Stimulated activated CD4-positive, alpha-beta T cell treated with anti-CD3 and anti-CD28 coated beads, Interleukin-2, amount 100 ng/mL, for 4 hours (primary cell): ENCODE measurements at places on chromosomes 12 and 14.

DNA sequence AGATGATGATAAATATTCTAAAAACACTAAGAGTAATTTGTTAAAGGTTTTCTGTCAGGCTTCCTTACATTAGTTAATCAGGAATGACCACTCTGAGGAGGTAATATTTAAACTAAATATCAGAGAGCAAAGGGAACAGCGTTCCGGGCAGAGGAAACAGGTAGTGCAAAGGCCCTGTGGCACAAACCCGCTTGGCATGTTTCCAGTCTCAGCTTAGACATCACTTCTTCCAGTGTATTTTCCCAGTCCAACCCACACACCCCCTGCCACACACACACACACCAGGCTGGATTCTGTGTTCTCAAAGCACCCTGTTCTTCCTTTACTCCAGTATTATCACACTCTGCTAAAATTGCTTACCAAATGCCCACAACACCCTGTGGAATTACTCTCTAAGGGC, 247.1 kb downstream of the RPS29 start:
- no peak for DNase-seq

DNA sequence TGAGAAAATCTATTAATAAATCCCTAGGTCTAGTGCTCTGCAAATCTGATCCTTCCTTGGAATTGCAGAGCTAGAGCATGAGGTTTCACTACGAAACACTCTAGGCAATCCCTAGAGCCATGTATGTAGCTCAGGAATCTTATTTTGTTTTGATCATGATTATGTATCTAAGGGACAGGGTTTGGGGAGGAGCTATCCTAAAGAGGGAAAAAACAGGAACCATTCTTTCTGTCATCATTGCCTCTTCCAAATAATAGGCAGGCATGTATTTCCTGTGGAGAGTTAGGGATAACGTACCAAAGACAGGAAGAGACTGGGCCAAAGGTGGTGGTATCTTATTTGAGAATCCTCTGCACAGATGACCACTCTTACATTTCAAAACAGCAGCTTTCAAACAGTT, 88.8 kb upstream of the GTF2A1 start:
- no peak for DNase-seq

DNA sequence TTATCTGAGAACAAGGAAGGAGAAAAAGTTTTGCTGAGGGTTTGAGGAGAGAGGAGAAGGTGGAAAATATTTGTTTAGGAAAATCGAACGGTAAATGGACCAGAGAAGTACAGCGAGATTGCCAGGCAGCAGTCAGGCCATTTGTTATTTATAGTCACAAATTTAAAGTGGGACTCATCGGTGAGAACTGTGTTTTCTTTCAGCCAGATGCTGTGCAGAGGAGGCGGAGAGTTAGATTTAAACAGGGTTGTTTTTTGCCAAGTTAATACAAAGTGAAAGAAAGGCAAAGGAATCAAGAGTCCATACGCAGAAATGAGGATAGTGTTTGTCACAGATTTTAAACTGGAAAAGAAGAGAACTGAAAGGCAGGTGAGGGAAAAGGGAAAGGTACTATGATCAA, 200.6 kb upstream of the CNOT2 start:
- DNase-seq, result no peak

GRCh38 chr14:96252999-96253539, 2.9 kb upstream of the BDKRB1 start:
- no peak for DNase-seq

DNA sequence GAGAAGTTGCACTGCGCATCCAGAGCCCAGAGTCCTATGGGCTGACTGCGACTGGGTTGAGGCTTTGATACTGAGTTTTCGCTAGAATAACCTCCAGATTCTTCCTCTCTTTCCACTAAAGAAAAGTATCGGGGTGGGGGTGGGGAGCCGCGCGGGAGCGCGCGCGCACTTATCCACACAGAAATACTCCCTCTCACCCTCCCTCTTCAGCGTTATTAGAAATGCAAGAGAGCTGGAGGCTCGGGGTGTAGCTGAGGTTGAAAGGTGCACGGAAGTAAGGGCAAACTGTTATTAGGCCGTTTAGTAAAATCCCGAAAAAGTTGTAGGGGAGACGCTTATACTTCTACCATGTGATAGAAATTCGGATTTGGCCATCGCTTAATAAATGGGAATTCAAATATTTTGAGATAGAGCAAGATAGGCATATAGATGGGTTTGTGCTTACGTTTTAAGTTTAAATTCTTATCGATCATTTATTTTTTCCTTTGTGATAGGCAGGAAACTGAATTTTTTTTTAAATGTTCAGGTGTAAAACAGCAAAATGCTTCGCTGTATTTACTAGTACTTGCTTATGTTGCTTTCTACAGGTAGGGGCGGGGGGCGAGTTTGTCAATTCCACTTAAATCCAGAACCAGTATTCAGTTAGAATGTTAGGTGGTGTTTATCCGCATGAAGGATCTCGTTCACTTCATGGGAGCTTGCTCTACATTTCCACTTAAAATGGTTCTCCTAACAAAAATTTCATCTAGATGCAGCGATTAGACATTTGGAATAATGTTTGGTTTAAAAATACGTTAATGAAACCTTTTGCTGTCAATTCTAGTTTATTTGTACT, 1.1 kb downstream of the ARHGAP5 start:
- peak; percentile 1 for DNase-seq

DNA sequence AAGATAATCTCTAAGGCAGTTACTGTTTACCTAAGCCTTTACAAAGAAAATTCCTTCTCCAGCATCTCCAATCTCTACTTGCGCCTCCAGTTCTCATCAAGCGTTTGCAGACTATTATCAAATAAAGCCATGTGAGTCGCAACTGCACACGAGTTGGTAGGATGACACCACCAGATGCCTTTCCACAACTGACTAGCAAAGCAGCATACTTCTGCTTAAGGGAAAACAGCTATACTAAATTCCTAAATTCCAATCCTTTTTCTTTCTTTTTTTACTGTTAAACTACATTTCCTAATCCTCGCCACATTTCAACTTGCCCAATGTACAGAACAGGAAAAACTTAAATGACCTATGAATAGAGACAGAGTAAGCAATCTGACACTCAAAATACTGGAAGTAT, 166.7 kb downstream of the ITPR2 start:
- DNase-seq, result no peak
